ENCODE measurements at places on chromosomes 5 and 9.
A peak's percentile ranks its signal among the peaks of the same experiment; 100 is the strongest.

DNA sequence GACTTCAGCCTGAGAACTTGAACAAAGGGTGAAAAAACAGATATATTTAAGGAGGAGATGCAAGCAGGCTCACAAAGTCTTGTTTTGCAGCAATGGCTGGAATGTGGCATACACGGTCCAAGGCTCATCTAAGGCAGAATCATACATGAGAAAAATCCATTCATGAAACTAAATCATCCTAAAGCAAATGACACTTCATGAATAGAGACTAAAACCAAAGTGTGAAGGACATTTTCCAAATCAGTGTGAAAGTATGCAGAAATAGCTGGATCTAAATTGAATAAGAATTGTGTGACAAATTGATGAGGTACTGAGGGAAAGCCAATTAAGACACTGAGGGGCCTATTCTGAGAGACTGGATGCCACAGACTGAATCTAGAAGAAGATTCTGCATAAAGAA is 27.3 kb downstream of the ZNF366 start:
- DNase-seq: no peak
- peaks cover 27% of the 10 kb centered on the region for H3K4me1 ChIP-seq
- no peaks in the 10 kb centered on the region for H3K36me3 ChIP-seq
- no peak overlapping the region for H3K4me3 ChIP-seq

- DNase-seq: no peak
- peaks cover 21% of the 10 kb centered on the region for H3K36me3 ChIP-seq
- no peaks in the 10 kb centered on the region for H3K27me3 ChIP-seq
- peak overlapping the region; percentile 65 for H3K27ac ChIP-seq
- peaks cover 42% of the 10 kb centered on the region for H3K4me1 ChIP-seq
Measured at GRCh38 chr5:157388111-157388710, 71.8 kb upstream of the NIPAL4 start.

GRCh38 chr9:130756455-130757152 is 63.0 kb downstream of the EXOSC2 start:
- H3K27me3 ChIP-seq: no peaks in the 10 kb centered on the region
- H3K4me3 ChIP-seq: no peak overlapping the region
- H3K27ac ChIP-seq: peak overlapping the region; percentile 42
- H3K4me1 ChIP-seq: peaks cover 27% of the 10 kb centered on the region
- no peak for DNase-seq

GRCh38 chr9:4489562-4489918 is 728 bp upstream of the SLC1A1 start:
- DNase-seq: no peak
- peaks cover 23% of the 10 kb centered on the region for H3K27me3 ChIP-seq
- H3K36me3 ChIP-seq: no peaks in the 10 kb centered on the region
- peak overlapping the region; percentile 89 for H3K4me3 ChIP-seq

DNA sequence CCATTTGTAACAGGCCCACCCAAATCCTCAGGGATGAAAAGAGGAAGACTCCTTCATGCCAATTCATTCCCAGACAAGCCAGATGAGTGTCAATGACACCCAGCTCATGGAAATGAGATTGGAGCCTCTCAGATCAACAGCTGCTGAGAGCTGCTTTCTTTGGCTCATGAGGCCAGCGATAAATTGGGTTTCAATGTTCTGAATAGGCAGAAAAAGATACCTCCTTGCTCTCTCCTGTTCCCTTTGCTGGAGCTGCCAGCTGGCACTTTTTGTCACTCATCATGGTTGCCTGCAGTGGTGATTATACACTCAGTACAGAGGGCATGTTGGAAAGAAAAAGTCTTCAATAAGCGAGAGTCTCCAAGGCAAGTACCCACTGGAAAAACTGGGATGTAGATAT is 47.1 kb downstream of the SH3RF2 start:
- DNase-seq: peak; percentile 19
- H3K4me1 ChIP-seq: peaks cover 39% of the 10 kb centered on the region

DNA sequence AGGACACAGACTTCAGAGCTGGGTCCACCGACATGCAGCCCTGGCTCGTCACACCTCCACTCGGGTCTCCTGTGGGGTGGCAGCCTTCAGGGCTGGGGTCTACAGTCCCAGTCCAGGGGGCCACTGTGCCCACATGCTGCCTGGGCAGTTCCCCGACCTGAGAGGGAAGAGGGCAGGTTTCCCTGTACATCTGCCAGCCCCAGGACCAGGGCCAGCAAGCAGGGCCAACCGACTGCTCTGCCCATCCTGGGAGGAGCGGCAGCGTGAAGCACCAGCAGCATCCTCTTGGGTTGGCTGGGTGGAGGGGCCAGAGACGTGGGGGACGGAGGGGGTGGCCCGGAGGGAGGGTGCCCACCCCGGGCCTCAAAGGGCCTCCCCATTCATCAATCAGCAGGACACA is 120.6 kb upstream of the SARDH start:
- no peak overlapping the region for H3K27ac ChIP-seq
- peaks cover 6% of the 10 kb centered on the region for H3K36me3 ChIP-seq
- H3K4me3 ChIP-seq: no peak overlapping the region
- no peaks in the 10 kb centered on the region for H3K27me3 ChIP-seq
- DNase-seq: no peak

GRCh38 chr9:90795084-90795483 is 6.5 kb upstream of the SYK start:
- no peak for DNase-seq
- peaks cover 51% of the 10 kb centered on the region for H3K27me3 ChIP-seq
- no peak overlapping the region for H3K4me3 ChIP-seq
- no peaks in the 10 kb centered on the region for H3K4me1 ChIP-seq
- no peaks in the 10 kb centered on the region for H3K36me3 ChIP-seq
- no peak overlapping the region for H3K27ac ChIP-seq

DNA sequence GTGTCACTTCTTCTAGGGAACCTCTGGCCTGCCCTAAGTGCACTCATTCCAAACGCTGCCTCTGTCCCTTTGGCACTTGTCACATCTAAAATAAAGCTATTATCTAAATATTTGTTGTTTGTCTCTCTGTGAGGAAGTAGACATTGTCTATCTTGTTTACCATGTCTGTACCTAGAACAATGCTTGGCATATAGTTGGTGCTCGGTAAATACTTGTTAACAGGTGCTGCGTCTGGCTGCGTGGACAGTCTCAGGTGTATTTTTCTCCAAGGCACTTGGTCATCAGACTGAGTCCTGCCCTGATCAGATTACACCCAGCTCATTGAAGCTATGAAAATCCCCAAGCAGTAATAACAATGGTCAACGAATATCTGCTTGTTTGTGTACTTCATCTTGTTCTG is 174.9 kb upstream of the SMIM23 start:
- H3K27me3 ChIP-seq: peaks cover 3% of the 10 kb centered on the region
- no peaks in the 10 kb centered on the region for H3K36me3 ChIP-seq
- H3K27ac ChIP-seq: no peak overlapping the region
- no peak for DNase-seq

DNA sequence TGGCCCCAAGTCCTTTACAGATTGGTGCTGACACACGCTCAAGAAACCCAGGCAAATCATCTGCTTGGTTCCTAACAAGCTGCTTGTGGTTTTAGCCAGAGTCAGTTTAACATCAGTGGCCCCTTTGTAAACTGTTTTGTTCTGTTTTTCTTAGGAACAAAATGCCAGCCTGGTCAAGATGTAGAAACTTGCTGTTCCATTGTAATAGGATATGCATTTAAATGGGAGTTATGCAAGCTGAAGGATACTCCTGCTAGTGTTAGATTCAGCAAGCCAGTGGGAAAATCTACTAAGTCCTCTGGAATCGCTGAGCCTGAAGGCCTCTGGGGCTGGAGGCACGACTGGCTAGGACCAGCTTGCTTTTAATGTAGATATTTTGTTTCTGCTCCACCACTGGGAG is 391.1 kb downstream of the TLE4 start:
- no peaks in the 10 kb centered on the region for H3K36me3 ChIP-seq
- no peak overlapping the region for H3K4me3 ChIP-seq
- no peak for DNase-seq

GRCh38 chr9:90296539-90296938 is 346.1 kb downstream of the DIRAS2 start:
- no peaks in the 10 kb centered on the region for H3K36me3 ChIP-seq
- DNase-seq: no peak
- no peaks in the 10 kb centered on the region for H3K4me1 ChIP-seq

- DNase-seq: no peak
- no peaks in the 10 kb centered on the region for H3K36me3 ChIP-seq
- no peaks in the 10 kb centered on the region for H3K4me1 ChIP-seq
- H3K27ac ChIP-seq: no peak overlapping the region
Measured at GRCh38 chr9:77708064-77708815, 60.1 kb upstream of the GNA14 start.

DNA sequence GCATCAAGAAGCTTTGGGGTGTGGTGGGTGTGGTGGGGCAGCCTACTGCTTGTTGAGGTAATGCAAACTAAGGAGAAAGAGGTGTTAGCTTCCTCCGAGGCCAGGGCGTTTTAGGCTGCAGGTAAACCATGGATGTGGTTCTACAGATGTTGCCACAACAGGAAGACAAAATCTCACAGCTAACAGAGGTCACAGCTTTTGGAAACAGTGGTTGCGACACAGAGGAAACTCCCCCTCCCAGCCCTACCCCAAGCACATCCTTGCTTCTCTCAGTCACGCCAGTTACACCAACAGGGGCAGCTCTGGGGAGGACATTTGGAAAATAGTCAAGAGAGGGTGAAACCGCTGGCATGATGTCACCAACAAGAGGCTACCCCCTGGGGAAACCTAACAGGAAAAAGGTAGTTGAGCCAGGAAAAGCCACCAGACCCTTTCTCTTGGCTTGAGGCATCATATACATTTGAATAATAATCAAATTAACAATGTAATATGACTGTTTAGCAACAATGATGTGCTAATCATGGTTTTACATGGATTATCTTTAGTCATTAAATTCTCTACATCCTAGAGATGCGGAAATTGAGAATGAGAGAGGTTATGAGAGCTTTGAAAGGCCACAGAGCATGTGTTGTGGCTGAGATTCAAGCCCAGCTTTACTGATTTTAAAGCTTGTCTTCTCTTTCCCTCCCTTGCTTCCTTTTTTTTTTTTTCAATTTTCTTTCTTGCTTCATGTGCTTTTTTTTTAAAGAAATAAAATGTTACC is 82.2 kb upstream of the IL12B start:
- no peaks in the 10 kb centered on the region for H3K4me1 ChIP-seq
- H3K27me3 ChIP-seq: peaks cover 5% of the 10 kb centered on the region
- H3K36me3 ChIP-seq: no peaks in the 10 kb centered on the region
- H3K27ac ChIP-seq: no peak overlapping the region

GRCh38 chr5:102049517-102049916 is 246.6 kb downstream of the SLCO4C1 start:
- no peaks in the 10 kb centered on the region for H3K4me1 ChIP-seq
- no peak overlapping the region for H3K4me3 ChIP-seq
- no peak overlapping the region for H3K27ac ChIP-seq

DNA sequence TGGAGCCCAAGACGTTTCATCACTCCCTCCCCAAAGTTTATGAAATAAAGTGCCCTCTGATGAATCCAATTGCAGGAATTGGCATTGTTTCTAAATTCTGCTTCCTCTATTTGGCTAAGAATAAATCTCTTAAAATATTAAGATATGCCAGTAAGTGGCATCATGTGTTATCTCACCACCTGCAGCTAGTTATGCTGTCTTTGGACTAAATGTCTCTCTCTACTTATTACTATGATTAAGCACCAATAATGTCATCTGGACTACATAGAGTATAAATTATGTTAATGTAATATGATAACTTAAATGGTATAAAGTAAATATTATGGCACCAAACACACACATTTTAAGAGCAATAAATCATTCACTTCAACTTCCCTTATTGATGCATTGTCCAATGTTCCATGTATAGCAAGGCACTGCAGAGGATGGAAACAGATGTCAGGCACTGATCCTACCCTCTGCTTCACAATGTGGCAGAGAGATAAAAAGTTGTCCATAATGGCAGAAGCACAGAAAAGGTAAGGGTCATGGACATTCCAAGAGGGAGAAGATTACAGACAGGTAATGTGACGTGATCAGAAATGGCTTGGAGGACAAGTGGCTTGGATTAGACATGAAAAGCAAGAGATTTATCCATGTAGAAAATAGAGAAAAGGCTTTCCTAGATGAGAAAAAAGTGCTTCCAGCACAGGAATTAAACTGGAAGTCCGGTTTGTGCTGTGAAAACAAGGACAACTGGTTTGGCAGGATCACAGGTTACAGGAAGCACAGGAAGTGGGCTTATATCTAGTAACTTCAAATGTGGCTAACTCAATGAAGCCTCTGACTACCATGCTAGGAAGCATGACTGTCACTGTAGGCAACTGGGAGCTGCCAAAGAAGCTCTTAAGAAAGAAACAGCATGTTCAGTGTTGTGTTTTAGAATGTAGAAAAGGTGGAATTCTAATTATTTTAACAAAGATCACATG is 26.7 kb downstream of the MARCHF11 start:
- H3K27ac ChIP-seq: peak overlapping the region; percentile 72
- peaks cover 27% of the 10 kb centered on the region for H3K4me1 ChIP-seq
- H3K36me3 ChIP-seq: no peaks in the 10 kb centered on the region
- no peaks in the 10 kb centered on the region for H3K27me3 ChIP-seq

GRCh38 chr9:38347946-38348345 is 44.6 kb upstream of the ALDH1B1 start:
- DNase-seq: no peak
- no peaks in the 10 kb centered on the region for H3K4me1 ChIP-seq
- H3K4me3 ChIP-seq: no peak overlapping the region

- H3K27me3 ChIP-seq: peaks cover 59% of the 10 kb centered on the region
- DNase-seq: no peak
- H3K36me3 ChIP-seq: no peaks in the 10 kb centered on the region
- H3K4me1 ChIP-seq: no peaks in the 10 kb centered on the region
- H3K4me3 ChIP-seq: no peak overlapping the region
Measured at GRCh38 chr5:174970502-174970901, 246.1 kb downstream of the MSX2 start.

- no peak for DNase-seq
- no peaks in the 10 kb centered on the region for H3K4me1 ChIP-seq
- no peaks in the 10 kb centered on the region for H3K27me3 ChIP-seq
- no peak overlapping the region for H3K4me3 ChIP-seq
- no peak overlapping the region for H3K27ac ChIP-seq
Measured at GRCh38 chr5:64003966-64004365, 41.7 kb upstream of the HTR1A start.

DNA sequence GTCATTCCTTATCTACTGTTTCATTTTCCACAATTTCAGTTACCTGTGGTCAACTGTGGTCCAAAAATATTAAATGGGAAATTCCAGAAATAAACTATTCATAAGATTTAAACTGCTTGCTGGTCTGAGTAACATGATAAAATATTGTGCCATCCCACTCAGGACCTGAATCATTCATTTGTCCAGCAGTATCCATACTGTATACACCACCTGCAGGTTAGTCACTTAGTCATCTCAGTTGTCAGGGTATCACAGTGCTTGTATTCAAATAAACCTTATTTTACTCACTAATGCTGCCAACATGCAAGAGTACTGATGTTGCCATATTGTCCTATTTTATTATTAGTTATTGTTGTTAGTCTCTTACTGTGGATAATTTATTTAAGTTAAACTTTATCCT is 139.7 kb downstream of the FBXO4 start:
- H3K4me1 ChIP-seq: no peaks in the 10 kb centered on the region
- DNase-seq: no peak
- H3K27me3 ChIP-seq: no peaks in the 10 kb centered on the region

GRCh38 chr9:119370816-119371215 is 1.6 kb upstream of the BRINP1 start:
- no peak overlapping the region for H3K4me3 ChIP-seq
- H3K36me3 ChIP-seq: no peaks in the 10 kb centered on the region
- peaks cover 13% of the 10 kb centered on the region for H3K4me1 ChIP-seq
- peaks cover 72% of the 10 kb centered on the region for H3K27me3 ChIP-seq

Data from left ventricle myocardium inferior (tissue), 1 donor.